Anterior cingulate cortex (tissue), 58 donors: ENCODE measurements at places on chromosomes 11 and 22.
A peak's percentile ranks its signal among the peaks of the same experiment; 100 is the strongest.

DNA sequence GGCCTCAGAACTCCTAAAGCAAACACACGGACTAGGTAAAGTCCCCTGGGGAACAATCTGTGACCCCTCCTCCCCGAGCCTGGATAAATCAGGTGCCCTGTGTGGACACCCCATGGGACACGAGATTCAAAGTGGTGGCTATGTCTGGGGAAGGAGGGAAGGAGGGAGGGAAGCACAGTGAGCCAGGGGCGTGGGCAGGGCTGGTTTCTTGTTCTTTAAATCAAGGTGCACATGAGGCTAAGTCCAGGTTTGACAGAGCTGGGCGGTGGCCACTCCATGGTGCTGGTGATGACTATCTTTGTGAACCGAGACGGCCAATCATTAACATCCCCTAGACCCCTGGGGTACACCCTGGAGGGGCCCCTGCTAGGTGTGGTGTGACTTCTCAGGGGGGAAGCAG is 20.3 kb upstream of the TH start:
- no peak for DNase-seq

- DNase-seq, result peak; percentile 33
Measured at GRCh38 chr11:103091064-103091800, 728 bp downstream of the DCUN1D5 start.

DNA sequence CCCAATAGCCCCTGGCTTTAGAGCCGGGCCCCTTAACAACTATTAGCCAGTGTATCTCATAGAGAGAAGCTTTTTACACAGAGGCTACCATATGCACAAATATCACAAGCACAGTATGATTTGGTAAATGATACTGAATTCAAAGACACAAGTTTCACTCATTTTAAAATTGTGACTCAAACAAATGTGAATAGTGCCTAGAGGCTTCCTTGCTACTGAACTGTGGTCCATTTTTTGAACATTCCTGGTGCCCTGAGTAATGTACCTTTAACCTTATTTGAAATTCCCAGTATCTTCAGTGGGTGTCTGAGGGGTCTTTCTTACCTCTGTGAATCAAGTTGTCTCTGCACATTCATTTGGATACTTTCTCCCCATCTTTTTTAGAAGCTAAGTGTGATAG is 156.2 kb downstream of the MAML2 start:
- DNase-seq, result no peak

DNA sequence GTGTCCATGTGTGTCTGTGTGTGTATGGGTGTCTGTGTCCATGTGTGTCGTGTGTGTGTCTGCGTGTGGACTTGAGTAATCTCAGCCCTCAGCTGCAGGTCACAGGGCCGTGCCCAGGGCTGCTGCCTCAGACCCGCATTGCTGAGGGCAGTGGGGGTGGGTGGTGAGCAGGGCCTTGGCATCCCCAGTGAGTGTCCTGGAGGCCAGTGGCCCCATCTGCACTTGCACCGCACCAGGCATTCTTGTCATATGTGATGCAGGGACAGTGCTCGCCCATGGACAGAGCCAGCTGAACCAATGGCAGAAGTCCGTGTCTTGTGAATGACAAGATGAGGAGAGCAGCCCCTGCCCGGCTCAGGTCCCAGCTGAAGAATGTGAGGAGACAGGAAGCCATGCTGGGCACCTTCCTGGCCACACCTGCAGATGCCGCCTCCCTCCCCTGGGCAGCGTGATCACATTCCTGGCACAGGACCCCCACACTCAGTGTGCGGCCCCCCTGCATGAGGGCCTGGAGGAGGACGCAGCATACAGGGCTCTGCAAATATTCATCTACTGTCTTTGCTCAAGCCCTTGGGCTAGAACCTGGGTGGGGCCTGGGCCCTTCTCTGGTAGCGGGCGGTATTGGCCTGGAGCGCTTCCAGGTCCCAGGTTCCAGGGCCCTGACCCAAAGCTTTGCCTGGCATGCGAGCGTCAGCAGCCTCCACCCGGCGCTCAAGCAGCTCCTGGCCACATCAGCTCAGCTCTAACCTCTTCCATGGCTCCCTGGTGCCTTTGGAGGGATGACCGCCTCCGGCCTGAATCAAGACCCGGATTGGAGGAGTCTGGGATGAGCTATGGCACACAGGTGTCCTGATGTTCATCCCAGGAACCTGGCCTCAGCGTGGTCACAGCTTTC is 3.9 kb downstream of the ALDH3B2 start:
- no peak for DNase-seq

DNA sequence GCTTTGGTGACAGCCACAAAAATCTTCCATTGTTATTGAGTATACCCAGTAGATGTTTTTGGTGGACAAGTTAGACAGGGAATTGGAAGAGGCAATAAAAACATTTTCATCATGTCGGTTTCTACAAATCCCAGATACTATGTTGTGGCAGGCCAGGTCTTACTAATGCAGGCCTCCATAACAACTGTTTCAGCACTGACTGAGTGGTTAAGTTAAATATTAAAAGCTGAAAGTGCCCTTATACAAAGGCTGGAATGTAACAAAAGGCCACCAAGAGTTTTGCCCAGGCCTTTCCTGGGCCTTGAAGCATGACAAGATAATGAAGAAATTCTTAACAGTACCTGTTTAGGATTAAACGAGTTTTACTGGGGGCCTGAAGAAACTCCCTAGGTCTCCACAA is 29.3 kb downstream of the DMC1 start:
- no peak for DNase-seq
